ENCODE measurements at places on chromosomes 3 and 15. TPM values are rescaled to one million over a fixed set of nuclear protein-coding genes. Genes with fewer than 3 reads are reported as not detected.

Gene PARP3
- total RNA-seq = 8.7 TPM

DNA sequence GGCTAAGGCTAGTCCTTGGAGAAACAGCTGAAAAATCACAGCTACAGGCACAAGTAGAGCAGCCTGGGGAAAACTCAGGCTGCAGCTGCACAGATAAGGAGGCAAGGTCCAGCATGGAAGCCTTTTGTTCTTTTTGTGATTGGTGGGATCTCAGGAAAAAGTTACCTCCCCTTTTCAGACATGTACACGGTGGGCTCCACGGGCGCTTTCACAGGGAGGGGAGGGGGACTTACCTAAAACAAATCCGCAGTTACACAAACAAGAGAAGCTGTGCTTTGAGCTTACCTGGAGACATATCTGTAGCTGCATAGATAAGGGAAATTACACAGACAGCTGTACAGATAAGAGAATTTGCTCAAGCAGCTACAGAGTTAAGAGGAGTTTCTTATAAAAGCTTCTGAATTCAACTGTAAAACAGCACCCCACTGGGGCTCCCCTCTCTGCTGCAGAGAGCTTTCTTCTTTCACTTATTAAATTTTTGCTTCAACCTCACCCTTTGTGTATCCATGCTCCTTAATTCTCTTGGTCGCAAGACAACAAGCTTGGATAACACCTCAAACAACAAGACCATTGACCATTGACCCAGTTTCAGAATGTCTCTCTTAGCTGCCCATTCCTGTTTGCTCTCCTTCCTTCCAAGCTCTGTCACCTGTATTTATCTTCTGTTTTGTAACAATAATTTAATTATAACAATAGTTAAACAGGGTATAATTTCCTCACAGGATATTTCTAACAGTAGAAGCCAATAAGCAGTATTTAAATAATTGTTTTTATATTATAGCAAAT, 10.9 kb upstream of the CD200 start:
- DNase-seq = no peak

DNA sequence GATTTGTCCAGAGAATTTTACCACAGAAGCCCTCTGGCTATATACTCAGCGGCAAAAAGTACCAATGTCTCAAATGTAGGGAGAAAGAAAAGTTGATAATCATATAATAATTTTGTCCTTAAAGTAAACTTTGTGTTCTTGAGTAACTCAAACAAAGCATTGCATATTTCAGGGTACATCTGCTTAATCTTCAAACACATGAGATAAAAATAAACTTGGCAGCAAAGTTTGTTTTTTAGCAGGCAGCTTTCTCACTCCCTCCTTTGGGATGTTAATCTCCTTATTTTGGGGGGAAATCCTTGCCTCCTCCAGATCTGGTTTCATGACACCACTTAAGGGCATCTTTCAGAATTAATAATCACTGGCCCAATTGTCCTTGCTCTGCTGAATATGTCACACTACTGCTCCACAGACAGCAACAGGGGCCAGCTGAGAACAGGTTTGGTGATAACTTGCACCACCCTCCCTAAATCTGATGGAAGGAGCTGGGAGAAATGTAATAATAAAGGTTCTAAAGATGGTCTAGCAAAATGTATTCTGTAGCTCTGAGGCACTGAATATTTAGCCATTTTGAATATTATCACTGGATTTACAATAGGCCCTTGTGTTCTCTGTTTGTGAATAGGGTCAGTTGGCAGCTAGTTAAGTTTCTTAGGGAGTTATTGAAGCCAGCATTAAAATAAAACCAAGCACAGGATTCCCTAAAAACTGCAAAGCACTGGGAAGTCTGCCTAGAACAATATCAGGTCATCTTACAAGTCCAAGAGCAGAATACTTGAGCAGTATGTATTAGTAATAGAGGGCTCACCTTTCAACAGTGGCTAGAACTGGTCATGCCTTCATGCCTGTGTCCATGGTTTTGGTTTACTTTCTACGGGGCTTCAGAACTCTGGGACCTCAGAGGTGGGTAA, 79.2 kb downstream of the EFL1 start:
- no peak for DNase-seq

Gene ZBED2
- total RNA-seq = 336 TPM

All from activated T-cell treated with anti-CD3 and anti-CD28 coated beads, Interleukin-2, amount 50 U/mL, for 4 hours (primary cell).